T-cell (primary cell): ENCODE measurements at places on chromosomes 7 and 10. TPM values are rescaled to one million over a fixed set of nuclear protein-coding genes. Genes with fewer than 3 reads are reported as not detected.

GRCh38 chr10:26430641-26431163 is 7.4 kb upstream of the APBB1IP start:
- H3K4me1 ChIP-seq = no peaks in the 10 kb centered on the region
- H3K4me3 ChIP-seq = no peak overlapping the region
- H3K27ac ChIP-seq = peak overlapping the region; percentile 64
- no peak for DNase-seq
- H3K36me3 ChIP-seq = no peaks in the 10 kb centered on the region

- no peak overlapping the region for H3K27ac ChIP-seq
- no peaks in the 10 kb centered on the region for H3K4me1 ChIP-seq
- DNase-seq = no peak
- H3K4me3 ChIP-seq = no peak overlapping the region
- H3K36me3 ChIP-seq = no peaks in the 10 kb centered on the region
These were observed 91.1 kb downstream of the CPED1 start for GRCh38 chr7:121079425-121080169.

- no peak overlapping the region for H3K27ac ChIP-seq
- H3K4me3 ChIP-seq = no peak overlapping the region
- H3K4me1 ChIP-seq = no peaks in the 10 kb centered on the region
- no peak for DNase-seq
- no peaks in the 10 kb centered on the region for H3K36me3 ChIP-seq
These were observed 114.8 kb downstream of the JAZF1 start for GRCh38 chr7:28065721-28066285.

GRCh38 chr10:16728266-16728665 is 89.0 kb downstream of the RSU1 start:
- H3K36me3 ChIP-seq = peaks cover 15% of the 10 kb centered on the region
- H3K27me3 ChIP-seq = no peaks in the 10 kb centered on the region
- peaks cover 6% of the 10 kb centered on the region for H3K4me1 ChIP-seq
- no peak overlapping the region for H3K27ac ChIP-seq
- no peak for DNase-seq
- no peak overlapping the region for H3K4me3 ChIP-seq

- no peaks in the 10 kb centered on the region for H3K27me3 ChIP-seq
- no peak overlapping the region for H3K27ac ChIP-seq
- DNase-seq = no peak
- no peak overlapping the region for H3K4me3 ChIP-seq
- H3K4me1 ChIP-seq = no peaks in the 10 kb centered on the region
These were observed 35.1 kb downstream of the C10orf120 start for GRCh38 chr10:122664501-122664900.

GRCh38 chr7:142516038-142516501 is 233.2 kb upstream of the PRSS1 start:
- DNase-seq = no peak
- peaks cover 34% of the 10 kb centered on the region for H3K4me1 ChIP-seq
- H3K27me3 ChIP-seq = no peaks in the 10 kb centered on the region
- H3K36me3 ChIP-seq = no peaks in the 10 kb centered on the region

DNA sequence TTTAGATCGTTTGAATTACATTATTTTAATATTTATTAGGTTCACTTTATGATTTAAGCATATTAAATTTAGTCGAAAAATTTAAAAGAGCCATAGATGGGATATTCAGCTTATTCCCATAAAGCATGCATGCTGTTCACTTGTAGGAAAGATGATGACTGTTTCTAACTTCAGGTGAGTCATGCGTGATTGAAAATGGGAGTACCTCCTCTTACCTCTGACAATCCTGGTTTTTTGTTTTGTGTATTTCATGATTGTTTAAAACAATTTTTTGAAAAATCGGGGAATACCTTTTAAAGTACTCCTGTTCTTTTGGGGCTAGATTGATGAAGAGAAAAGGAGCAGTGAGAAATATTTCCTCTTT is 1.4 kb downstream of the TNKS2 start:
- H3K4me3 ChIP-seq = peak overlapping the region; percentile 92
- no peaks in the 10 kb centered on the region for H3K36me3 ChIP-seq
- no peak overlapping the region for H3K27ac ChIP-seq
- no peaks in the 10 kb centered on the region for H3K27me3 ChIP-seq
- H3K4me1 ChIP-seq = peaks cover 24% of the 10 kb centered on the region

DNA sequence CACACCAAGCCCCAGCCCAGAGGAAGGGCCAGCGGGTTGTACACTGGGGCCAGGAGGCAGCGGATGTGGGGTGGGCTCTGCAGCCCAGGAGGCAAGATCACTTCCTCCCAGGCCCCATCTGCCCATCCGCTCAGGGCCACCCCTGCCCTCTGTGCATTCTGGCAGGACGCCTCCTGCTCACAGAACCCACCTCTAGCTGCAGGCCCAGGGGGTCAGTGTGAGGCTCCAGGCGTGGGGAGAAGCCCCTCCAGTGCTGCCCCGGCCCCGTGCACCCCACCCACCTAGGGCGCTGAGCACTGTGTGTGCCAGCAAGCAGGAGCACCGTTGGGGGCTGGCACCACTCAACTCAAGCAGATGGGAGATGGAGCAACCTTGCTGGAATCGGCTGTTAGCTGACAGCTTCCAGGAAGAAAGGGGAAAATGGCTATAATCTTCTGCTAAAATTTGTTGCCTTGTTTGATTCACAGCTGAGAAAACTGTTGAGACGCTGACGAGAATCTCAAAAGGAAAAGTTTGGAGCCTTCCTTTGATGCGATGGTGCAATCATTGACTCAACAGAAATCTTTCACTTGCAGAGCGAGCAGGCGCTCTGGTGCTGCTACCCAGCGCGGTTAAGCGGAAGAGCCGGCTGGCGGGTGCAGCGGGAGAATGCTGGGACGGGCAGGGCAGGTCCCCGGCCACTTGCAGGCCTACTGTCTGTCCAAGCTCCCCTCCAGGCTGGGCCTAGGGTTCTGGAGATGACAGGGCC is 276.1 kb downstream of the ELFN1 start:
- no peak overlapping the region for H3K4me3 ChIP-seq
- no peak overlapping the region for H3K27ac ChIP-seq
- no peaks in the 10 kb centered on the region for H3K27me3 ChIP-seq
- H3K4me1 ChIP-seq = peaks cover 34% of the 10 kb centered on the region
- DNase-seq = no peak

- H3K36me3 ChIP-seq = no peaks in the 10 kb centered on the region
- DNase-seq = no peak
- no peak overlapping the region for H3K27ac ChIP-seq
- H3K4me3 ChIP-seq = no peak overlapping the region
These were observed 42.0 kb downstream of the GOLGA7B start for GRCh38 chr10:97891497-97892167.

DNA sequence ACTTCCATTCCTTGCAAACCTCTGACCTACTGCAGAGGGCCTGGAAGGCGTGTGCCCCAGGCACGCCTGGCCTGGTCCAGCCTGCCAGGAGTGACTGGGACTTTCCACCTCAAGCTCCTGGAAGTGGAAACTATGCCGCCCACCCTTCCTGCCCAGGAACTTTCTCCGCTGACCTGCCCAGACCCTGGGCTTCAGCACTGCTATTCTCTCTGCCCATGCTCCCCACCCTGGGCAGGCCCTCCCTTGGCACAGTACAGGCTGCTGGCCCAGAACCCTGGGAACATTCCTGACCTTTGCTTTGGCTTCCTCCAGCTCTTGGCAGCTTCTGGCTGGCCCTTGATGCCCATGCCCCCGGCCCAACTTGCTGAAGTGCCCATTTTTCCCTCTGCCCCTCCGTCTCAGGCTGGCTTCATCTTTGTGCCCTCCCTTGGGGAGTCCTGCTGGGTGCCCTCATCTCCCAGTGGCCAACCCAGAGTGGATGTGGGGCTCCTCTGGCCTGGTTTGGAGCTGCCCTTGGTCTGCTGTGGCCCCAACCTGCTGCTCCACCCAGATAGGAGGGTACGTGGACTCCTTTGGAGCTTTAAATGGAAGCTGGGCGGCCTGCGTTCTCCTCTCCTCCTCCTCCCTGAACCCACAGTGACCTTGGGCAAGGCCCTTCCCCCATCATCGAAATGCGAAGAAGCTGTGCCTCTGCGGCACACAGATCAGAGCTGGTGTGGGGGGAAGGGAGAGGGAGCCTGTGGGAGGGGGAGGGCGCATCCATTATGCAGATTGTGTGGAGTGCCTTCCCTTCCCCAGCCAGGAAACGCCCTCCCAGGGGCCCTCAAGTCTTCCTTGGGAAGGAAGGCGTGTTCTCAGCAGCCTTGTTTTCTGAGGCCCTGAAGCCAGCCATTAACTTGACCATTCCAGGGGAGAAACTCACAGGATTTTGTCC is 3.4 kb downstream of the MMRN2 start:
- H3K27me3 ChIP-seq = peaks cover 3% of the 10 kb centered on the region
- peaks cover 37% of the 10 kb centered on the region for H3K4me1 ChIP-seq
- H3K27ac ChIP-seq = no peak overlapping the region

GRCh38 chr10:127168261-127168660 is 28.1 kb downstream of the INSYN2A start:
- no peaks in the 10 kb centered on the region for H3K4me1 ChIP-seq
- H3K27me3 ChIP-seq = no peaks in the 10 kb centered on the region
- no peak overlapping the region for H3K27ac ChIP-seq
- DNase-seq = no peak
- H3K4me3 ChIP-seq = no peak overlapping the region

GRCh38 chr10:103416436-103417147 is 20.2 kb downstream of the PDCD11 start:
- peak; percentile 23 for DNase-seq
- H3K4me3 ChIP-seq = no peak overlapping the region
- no peaks in the 10 kb centered on the region for H3K4me1 ChIP-seq
- no peak overlapping the region for H3K27ac ChIP-seq

- H3K4me1 ChIP-seq = no peaks in the 10 kb centered on the region
- H3K36me3 ChIP-seq = no peaks in the 10 kb centered on the region
- no peak overlapping the region for H3K27ac ChIP-seq
- H3K27me3 ChIP-seq = no peaks in the 10 kb centered on the region
- no peak for DNase-seq
These were observed 301.5 kb downstream of the GRID1 start for GRCh38 chr10:86064931-86065662.

- H3K4me3 ChIP-seq = peak overlapping the region; percentile 39
- no peak for DNase-seq
- H3K27me3 ChIP-seq = no peaks in the 10 kb centered on the region
- no peaks in the 10 kb centered on the region for H3K4me1 ChIP-seq
These were observed 173.5 kb downstream of the CUX1 start for GRCh38 chr7:101990811-101991418.

DNA sequence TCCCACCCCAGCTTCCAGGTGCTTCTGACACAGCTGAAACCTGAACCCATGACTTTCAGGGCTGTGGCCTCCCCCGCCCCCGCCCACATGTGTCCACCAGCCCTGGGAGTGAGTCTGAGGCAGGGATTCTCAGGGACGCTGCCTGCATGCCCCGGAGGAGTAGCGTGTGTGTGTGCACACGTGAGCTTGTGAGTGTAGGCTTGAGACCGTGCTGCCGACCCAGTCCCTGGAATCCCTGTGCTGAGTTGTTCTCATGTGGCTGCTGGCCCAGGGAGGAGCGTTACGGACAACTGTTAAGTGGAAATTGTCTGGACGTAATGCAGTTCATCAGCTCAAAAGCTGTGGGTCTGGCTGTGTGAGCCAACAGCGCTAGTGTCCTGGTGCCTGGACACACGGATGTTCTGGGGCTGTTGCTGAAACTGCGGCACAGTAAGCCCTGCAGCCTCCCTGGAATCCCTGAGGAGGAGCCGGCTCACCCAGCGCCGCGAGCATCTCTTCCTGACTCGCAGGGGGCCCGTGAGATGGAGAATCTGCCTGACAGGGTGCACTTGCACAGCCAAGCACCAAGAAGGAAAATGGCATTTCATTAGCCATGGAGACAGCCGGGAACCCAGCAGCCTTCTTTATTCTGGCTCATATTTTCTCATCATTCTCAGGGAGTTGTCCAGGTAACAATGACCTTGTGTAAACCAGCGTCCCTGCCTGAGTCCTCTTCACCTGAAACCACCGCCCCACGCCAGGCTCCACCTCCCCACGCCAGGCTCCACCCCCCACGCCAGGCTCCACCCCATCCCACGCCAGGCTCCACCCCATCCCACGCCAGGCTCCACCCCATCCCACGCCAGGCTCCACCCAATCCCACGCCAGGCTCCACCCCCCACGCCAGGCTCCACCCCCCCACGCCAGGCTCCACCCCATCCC is 603.9 kb downstream of the PTPRN2 start:
- no peaks in the 10 kb centered on the region for H3K36me3 ChIP-seq
- no peak overlapping the region for H3K27ac ChIP-seq
- H3K4me3 ChIP-seq = no peak overlapping the region
- H3K27me3 ChIP-seq = no peaks in the 10 kb centered on the region
- no peak for DNase-seq

DNA sequence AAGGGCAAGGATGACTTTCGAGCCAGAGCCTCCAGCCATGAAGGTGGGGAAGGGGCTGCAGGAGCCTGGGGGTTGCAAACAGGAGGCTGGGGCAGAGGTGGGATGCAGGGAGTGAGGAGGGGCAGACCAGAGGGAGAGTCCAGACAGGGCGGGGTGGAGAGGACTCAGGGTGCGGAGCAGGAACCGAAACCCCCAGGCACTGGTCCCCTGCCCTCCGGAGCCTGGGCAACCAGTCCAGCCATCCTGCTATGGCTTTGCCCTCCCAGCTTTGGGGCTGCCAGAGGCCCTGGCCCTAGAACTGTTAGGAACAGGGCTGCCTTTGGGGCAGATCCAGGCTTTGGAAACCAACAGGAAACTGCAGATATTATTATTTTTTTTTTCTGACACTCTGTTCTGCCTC is 24.2 kb downstream of the GHRHR start:
- no peak overlapping the region for H3K4me3 ChIP-seq
- H3K27me3 ChIP-seq = peaks cover 7% of the 10 kb centered on the region

- DNase-seq = peak; percentile 23
- no peak overlapping the region for H3K27ac ChIP-seq
- H3K36me3 ChIP-seq = no peaks in the 10 kb centered on the region
- H3K4me1 ChIP-seq = no peaks in the 10 kb centered on the region
These were observed 125.4 kb upstream of the TARP start for GRCh38 chr7:38398725-38399321.

DNA sequence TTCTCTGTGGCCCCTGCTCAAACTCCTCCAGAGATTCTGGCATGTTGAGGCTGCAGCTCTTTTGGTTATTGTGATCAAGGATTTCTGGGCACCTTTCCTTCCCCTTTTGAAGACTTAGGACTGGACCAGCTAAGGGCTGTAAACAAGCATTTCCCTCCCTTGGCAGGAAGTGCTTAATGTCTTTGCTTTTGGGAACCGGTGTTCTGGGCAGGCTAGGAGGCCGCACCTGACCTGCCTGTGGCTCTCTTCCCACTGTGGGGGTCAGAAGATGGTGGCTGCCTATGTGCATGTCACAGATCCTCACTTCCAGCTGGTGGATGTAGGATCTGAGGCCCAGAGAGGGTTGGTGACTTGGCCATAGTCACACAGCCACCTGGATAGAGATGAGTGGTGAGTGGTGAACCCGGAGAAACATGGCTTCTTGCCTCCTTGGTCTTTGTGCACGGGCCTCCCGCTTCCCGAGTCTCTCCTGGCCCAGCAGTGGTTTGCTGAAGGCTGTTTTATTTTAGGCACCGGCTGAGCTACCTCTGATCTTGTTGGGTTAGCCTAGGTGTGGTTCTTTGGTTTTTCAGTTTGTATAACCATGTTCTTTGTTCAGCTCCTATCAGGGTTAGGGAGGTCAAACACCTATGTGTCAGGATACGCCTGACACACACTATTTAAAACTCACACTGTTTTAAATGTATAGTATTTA is 82.0 kb downstream of the GRK5 start:
- no peaks in the 10 kb centered on the region for H3K27me3 ChIP-seq
- H3K4me3 ChIP-seq = no peak overlapping the region
- peaks cover 81% of the 10 kb centered on the region for H3K4me1 ChIP-seq
- DNase-seq = no peak

ITGB8 gene
- 0.29 TPM for total RNA-seq

HOGA1 gene
- not detected for total RNA-seq

DUSP5 gene
- 69.5 TPM for total RNA-seq

LIPJ gene
- not detected for total RNA-seq

CALY gene
- total RNA-seq = 3.4 TPM

IL6 gene
- not detected for total RNA-seq

BICC1 gene
- total RNA-seq = 0.09 TPM

MLXIPL gene
- not detected for total RNA-seq
